ENCODE measurements at places on chromosomes 3 and 15.

DNA sequence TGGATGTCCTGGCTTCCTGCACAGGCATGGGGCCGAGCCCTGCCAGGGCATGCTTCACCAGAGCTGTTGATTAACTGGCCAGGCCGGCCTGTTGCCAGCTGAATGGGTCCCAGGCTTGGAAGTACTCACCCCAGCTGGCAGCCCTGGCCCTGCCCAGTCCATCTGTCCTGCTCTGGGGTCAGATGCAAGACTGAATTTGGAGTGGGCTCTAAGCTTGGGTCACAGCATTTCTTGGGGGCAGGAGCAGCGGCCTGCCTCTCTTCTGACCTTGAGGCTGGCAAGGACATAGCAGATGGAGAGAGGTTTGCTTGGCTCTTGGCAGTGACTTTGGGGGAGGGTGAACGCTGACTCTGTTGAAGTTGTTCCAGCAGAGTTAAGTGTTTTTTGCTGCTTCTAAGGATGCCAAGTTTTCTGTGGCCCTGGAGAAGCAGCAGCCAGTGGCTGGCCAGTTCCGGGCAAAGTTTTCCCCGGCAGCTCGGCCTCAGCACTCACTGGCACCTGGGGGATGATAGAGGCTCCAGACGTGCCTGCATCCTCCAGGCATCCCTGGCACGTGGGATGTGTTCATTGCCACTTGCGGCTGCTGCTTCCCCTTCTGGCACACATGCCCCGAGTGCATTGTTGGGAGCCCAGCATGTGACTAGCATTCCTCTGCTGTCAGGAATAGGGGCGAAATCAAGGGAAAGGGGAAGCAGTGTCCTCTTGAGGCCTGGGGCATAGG, 22.9 kb downstream of the PDIA5 start:
- no peak for DNase-seq

- no peak for DNase-seq
Measured at GRCh38 chr3:16897254-16897926, 12.6 kb downstream of the PLCL2 start.

GRCh38 chr3:139756529-139757103, 78.8 kb upstream of the NMNAT3 start:
- no peak for DNase-seq

DNA sequence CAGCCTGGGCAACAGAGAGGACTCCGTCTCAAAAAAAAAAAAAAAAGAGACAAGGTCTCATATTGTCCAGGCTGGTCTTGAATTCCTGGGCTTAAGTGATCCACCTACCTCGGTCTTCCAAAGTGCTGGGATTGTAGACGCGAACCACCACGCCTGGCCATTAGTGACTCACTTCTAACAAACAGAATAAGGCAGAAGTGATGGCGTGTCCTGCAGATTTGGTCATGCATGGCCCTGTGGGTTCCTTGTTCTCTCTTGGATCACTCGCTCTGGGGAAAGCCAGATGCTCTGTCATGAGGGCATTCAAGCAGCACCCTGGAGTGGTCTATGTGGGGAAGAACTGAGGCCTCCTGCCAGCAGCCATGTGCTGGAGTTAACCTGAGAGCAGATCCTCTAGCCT, 27.4 kb upstream of the TJP1 start:
- DNase-seq = no peak

DNA sequence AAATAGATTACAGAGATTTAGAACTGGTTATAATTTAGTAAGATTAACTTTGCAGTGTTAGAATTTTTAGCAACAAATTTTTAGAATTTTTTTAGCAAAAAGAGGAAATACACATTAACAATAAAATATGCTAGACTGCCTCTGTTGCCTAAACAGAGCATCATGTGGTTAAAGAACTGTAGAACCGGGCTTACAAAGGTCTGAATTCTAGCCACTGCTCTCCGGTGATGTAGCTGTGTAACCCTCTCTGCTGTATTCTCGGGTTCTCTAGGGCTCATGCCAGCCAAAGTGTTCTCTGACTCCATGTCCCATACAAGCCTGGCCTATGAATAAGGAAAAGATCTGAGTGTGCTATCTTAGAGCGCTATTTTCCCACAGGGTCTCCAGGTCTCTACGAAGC, 2.9 kb upstream of the P2RY12 start:
- DNase-seq = no peak

GRCh38 chr3:51978143-51978502, 3.3 kb downstream of the ABHD14A start:
- DNase-seq = no peak

DNA sequence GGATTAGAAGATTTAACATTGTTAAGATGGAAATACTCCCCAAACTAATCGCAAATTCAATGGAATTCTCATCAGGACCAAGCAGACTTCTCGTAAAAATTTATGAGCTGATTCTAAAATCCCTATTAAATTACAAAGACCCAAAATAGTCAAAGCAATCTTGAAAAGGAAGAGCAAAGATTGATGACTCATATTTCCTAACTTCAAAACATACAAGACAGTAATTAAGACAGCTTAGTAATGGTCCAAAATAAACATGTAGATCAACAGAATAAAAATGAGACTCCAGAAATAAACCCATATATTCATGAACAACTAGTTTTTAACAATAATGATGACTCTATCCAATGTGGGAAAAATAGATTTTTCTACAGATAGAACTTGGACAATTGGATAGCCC, 148.7 kb downstream of the SI start:
- DNase-seq = no peak

DNA sequence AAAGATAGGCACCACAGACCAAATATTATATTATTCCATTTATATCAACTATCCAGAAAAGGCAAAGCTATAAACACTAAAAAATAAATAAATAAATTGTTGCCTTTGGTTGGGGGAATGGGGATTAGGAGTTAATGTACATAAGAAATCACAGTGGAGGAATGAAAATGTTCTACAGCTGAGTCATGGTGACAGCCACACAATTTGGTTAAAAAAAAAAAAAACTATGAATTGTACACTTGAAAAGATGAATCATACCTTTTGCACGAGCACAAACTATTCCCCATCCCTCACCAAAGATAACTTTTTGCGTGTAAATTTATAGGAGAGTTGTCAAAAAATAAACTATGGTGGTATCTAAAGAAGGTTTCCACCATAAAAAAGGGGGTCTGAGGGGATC, 103.2 kb downstream of the TBC1D5 start:
- DNase-seq = no peak

DNA sequence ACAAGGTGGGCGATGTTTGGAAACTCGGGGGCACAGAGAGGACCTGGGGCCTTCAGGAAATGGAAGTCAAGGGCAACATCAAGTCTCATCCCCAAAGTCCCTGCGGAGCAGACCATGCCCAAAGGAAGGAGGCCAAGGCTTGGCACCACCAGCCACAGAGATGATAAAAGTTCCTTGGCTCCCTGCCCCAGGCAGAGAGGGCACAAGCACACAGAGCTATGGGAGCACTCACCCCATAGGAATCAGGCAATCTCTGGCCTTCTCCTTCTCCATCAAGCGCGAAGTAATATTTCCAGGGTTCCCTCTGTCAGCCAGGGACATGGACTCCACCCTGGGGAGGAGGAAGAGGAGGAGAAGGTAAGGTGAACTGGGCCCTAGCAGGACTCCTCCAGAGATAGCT, 7.9 kb downstream of the ACAA1 start:
- DNase-seq = no peak

DNA sequence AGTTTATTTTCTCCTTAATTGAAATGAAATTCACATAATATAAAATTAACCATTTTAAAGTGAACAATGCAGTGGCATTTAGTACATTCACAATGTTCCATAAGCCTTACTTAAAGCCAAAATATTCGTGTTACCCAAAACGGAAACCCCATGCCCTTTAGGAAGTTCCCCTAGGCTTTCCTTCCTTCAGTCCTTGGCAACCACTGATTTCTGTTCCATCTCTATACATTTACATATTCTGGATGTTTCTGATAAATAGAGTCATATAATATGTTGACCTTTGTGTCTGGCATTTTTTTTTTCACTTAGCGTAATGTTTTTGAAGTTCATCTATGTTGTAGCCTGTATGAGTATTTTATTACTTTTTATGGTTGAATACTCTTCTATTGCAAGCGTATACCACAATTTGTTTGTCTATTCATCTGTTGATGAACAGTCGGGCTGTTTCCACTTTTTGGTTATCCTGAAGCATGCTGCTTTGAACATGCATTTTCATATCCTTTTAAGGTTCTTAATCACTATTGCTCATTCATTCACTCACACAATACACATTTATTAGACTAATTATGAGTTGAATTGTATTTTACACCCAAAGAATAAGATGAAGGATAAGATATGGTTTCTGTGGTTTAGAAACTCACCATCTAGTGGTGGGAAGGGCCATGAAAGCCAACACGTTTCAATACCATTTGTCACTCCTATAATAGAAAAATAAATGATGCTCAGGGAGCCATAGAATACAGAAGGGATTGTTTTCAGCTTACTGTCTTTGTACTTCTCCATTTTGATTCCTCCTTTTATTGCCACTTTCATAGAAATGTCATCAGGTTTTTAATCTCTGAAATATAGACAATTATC, 408.2 kb upstream of the CBLB start:
- DNase-seq = no peak

DNA sequence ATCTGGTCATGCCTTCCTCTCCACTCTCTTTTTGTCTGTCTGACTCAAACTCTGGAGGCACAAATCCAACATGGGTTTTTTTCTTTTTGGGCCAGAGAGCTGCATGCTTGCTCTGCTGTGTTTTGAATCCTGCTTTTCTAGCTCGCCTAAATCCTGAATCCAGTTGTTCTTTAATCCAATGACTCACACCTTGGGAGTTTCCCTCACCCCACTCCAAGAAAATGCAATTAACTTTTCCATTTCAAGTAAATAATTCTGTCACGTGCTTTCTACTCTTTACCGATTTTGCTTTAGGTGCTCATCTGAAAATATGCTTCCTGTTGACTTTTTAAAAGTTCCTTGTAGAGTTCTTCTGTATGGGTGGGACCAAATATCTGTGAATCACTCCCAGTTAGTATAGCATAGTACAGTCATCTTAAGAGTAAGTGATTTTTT, 47.6 kb downstream of the SLMAP start:
- no peak for DNase-seq

DNA sequence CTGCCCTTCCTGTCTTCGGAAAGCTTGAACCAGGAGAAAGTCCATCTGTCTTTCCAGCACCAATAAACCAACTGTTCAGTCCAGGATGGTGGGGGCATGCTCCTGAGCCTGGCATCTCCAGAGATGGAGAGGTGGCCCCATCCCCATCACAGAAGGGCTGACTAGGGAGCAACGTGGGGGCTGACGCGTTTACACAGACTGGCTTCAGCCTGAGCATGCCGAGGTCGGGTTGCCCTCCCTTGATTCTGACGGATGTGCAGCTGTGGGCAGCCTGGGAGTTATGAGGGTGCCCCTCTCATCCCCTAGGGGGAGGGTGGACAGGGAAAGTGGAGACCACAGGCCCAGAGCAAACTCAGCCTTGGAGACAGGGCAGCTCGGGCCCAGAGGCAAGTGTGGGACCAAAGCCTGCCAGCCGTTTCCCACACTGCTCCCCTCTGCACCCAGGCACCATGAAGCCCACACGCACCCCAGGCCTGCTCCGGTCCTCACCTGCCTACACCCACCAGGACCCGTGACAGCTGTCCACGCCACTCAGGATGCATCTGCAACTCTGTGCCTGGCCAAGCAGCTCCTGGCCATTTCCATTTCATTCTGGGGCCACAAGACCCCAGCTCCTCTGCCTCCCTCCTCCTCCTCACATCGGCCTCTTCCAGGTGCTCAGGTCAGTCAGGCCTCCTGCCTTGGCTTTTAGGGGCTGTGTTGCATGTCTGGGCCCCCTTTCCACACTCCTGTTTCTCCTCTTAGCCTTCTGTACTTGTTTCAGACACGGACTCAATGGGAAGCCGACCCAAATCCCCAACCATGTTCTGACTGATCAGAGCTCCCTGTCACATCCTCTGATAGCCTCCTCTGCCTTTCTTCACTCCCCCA, 48.2 kb upstream of the SLC41A3 start:
- no peak for DNase-seq

DNA sequence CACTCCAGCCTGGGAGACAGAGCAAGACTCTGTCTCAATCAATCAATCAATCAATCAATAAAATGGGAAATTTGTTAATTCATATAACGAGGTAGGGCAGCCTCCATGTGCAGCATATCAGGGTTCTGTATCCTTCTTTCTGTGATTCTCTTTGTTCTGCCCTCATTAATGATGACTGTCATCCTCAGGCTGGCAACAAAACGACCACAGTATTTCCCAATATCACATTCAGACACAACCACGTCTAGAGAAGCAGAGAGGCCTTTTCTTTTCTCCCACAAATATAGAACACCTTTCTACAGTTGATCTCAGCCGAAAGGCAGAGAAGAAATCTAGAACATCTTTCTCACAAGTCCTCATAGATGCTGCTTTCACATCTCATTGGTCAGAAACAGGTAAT, 11.2 kb downstream of the CEP19 start:
- no peak for DNase-seq
